Neural progenitor cell (in vitro differentiated cells): ENCODE measurements at places on chromosomes 5 and 9.

DNA sequence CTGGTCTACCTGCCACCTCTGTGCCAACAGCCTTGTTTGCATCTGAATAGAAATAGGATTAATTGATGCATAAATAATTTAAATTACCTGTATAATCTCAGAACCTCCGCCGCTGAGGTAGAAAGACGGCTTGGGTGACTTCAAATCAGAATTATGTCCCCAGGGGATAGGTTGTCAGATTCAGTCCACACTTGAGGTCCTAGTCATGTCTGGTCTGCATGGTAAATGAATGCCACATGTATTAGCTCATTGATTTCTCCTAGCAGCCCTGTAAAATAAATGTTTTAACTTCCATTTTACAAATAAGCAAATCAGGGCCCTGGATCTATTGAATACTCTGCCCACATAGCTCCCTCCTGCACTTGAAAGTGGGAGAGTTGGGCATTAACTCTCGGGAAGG lies 368.0 kb upstream of the WWC1 start:
- H3K27me3 ChIP-seq: no peaks in the 10 kb centered on the region
- H3K4me1 ChIP-seq: peaks cover 13% of the 10 kb centered on the region
- H3K4me3 ChIP-seq: no peak overlapping the region
- no peak overlapping the region for H3K27ac ChIP-seq
- DNase-seq: no peak
- no peaks in the 10 kb centered on the region for H3K36me3 ChIP-seq

GRCh38 chr9:130233587-130233945 lies 32.0 kb upstream of the HMCN2 start:
- H3K36me3 ChIP-seq: no peaks in the 10 kb centered on the region
- H3K27ac ChIP-seq: no peak overlapping the region
- no peak overlapping the region for H3K4me3 ChIP-seq
- no peak for DNase-seq
- no peaks in the 10 kb centered on the region for H3K4me1 ChIP-seq

DNA sequence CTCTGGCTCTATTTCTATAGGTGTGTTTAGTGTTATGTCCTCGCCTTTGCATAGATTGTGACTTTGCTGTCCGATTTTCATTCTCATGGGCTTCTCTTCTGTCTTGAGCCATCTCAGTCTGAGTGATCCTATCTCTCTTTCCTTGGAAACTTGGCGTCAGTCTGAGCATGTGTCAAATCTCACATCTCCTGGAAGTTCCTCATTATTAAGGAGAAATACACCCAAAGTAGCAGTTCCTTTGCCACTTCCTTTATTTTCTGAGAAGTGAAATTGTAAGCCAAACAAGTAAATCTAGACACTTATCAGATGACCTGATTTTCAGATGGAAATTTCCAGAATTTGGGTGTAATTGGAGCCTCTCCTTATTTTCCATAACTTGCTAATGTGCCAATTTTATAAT lies 126.9 kb upstream of the ANKH start:
- no peak overlapping the region for H3K27ac ChIP-seq
- DNase-seq: no peak
- H3K27me3 ChIP-seq: no peaks in the 10 kb centered on the region
- no peak overlapping the region for H3K4me3 ChIP-seq

GRCh38 chr5:118554981-118555380 lies 433.4 kb downstream of the DTWD2 start:
- no peaks in the 10 kb centered on the region for H3K36me3 ChIP-seq
- H3K27ac ChIP-seq: no peak overlapping the region
- no peak overlapping the region for H3K4me3 ChIP-seq
- no peaks in the 10 kb centered on the region for H3K27me3 ChIP-seq

- H3K4me1 ChIP-seq: no peaks in the 10 kb centered on the region
- no peak overlapping the region for H3K4me3 ChIP-seq
- H3K27ac ChIP-seq: no peak overlapping the region
- no peaks in the 10 kb centered on the region for H3K27me3 ChIP-seq
These were observed 70.5 kb downstream of the APBA1 start for GRCh38 chr9:69601698-69602097.

DNA sequence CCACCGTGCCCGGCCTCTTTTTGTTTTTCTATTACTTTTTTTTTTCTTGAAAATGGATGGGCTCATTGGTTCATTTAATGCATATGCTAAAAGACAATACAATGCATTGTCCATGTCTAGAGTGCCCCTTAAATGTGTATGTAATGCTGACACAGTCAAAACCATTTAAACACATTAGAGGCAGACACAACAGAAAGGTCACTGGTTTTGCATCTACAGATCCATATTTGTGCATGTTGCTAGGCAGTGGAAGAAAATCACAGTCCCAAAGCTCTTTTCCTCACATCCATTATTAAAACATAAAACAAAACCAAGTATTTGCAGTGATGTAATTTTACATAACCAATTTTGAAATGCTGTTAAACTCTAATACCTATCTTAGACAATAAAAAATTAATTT lies 389.0 kb downstream of the TAF11L14 start:
- no peaks in the 10 kb centered on the region for H3K36me3 ChIP-seq
- no peak overlapping the region for H3K4me3 ChIP-seq
- no peak overlapping the region for H3K27ac ChIP-seq
- H3K27me3 ChIP-seq: no peaks in the 10 kb centered on the region

GRCh38 chr5:151020304-151021110 lies at the start of gene GPX3:
Gene GPX3, plus strand, starts transcription at chr5:151020591. Its CDS starts 64 bp downstream, at chr5:151020655.
- H3K27me3 ChIP-seq: peaks cover 38% of the 10 kb centered on the region
- peaks cover 6% of the 10 kb centered on the region for H3K4me1 ChIP-seq
- H3K4me3 ChIP-seq: peak within 1 kb of the TSS; percentile 80

GRCh38 chr5:31476738-31477141 lies 55.2 kb downstream of the DROSHA start:
- no peaks in the 10 kb centered on the region for H3K4me1 ChIP-seq
- peaks cover 9% of the 10 kb centered on the region for H3K36me3 ChIP-seq
- no peaks in the 10 kb centered on the region for H3K27me3 ChIP-seq
- no peak overlapping the region for H3K27ac ChIP-seq
